ENCODE measurements at places on chromosomes 2 and 18.

DNA sequence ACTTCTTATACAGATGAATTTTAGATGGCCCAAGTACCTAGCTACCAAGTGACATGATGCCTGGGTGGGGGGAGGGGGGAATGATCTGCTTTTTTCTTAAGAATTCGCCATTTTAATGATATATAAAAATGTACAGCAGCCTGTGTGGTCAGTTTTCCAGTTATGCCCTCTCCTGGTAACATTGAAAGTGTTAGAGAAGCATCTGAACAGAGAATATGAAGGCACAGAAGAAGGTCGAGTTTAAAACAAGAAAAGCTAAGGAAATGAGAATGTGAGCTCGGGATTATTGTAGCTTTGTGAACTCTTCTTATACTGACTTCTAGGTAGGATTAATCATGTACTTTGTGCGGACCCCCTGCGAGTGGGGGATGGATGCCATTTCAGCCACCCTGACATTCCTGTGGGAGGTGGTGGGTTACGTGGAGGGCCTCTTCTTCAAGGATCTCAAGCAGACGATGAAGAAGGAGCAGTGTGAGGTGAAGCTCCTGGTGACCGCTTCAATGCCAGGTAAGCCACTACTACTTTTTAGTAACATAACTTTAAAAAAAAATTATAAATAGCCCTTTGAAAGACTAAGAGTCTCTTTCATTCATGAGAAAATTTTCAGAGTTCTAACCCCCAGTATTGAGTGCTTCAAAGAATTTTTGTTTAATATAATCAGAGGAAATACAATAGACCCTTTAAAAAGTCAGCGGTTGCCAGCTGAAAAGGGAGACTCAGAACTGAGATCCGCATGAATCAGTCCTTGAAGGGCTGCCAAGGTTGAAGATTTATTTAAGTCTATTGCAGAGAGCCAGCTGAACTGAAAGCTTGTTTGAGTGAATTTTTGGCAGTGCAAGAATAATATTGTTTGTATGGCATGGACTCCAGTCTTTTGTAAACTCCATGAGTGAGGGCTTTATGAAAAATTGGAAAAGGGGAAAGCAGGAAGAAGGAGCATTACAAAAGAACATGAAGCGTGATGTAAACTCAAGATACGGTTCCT lies 68.6 kb upstream of the RPE start:
- DNase-seq, result peak; percentile 12

GRCh38 chr2:208013285-208014178 lies 11.8 kb downstream of the PLEKHM3 start:
- DNase-seq, result no peak

- no peak for DNase-seq
Observed at GRCh38 chr2:166593403-166593802, 99.4 kb upstream of the SCN7A start.

GRCh38 chr2:9230051-9230802 lies 23.6 kb downstream of the ASAP2 start:
- DNase-seq, result no peak

GRCh38 chr2:22491442-22491841 lies 893.5 kb upstream of the KLHL29 start:
- DNase-seq, result no peak

GRCh38 chr2:59083075-59083828 lies 842.1 kb upstream of the FANCL start:
- no peak for DNase-seq

DNA sequence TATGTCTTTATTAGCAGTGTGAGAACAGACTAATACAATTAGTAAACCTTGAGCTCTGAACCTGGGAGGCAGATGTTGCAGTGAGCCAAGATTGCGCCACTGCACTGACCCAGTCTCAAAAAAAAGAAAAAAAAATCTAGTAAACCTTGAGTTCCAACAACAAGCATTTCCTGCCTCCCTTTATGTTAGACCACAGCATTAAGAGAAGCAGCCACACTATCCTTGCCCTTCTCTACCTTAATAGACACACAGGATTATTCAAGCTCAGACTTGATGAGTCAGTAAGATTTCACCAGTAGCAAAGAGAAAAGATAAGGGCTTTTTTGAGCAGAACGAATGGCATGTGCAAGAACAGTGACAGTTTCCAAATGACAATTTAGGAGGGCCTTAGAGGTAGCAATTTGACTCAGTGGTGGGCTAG lies 18.0 kb upstream of the GLS start:
- DNase-seq, result no peak

DNA sequence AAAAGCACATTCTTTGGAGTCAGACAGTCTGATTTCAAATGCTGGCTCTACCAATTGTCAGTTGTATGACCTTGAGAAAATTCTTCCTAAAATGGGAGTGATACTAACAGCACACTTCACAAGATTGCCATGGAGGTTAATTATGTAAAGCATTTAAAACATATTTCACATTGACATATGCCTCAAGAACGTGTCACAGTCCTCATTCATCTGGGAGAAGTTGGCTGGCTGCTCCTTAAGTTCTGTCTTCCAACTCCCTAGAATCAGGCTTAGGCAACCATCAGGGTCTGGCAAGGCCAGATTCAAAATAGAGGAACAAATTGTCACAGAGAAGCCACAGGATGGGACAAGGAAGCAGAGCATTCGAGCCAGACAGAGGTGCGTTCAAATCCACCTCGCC lies 228.0 kb upstream of the RND3 start:
- no peak for DNase-seq

DNA sequence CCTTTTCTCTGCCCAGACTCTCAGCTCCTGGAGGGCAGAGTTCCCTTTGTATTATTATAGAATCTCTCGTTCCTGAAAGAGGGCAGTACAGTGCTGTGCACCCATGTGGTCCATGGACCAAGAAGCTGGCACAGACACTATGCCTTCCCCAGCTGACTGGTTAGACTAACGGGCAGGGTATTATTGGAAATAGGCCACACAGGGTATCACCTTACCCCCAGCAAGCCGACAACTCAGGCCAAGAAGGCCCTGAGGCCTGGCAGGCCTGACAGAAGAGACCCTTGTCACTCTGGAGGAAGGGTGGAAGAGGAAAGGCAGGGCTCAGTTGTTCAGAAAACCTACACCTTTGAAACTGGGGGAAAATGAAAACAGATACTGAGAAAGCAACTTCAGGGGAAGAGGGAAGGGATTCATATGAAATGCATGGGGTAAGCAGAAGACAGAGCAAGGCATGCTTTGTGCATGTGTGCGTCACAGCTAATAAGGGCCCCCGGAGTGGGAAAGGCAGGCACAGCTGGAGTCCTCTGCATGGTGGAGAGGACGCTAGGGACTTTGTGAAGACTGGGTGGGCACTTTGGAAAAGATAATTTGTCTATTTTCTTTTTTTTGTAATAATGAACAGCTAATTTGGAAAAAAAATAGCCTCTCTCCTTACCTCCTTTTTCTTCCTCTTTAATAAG lies 476.8 kb upstream of the CELF4 start:
- DNase-seq, result no peak

- no peak for DNase-seq
Observed at GRCh38 chr2:236161082-236161462, 7.1 kb downstream of the GBX2 start.

DNA sequence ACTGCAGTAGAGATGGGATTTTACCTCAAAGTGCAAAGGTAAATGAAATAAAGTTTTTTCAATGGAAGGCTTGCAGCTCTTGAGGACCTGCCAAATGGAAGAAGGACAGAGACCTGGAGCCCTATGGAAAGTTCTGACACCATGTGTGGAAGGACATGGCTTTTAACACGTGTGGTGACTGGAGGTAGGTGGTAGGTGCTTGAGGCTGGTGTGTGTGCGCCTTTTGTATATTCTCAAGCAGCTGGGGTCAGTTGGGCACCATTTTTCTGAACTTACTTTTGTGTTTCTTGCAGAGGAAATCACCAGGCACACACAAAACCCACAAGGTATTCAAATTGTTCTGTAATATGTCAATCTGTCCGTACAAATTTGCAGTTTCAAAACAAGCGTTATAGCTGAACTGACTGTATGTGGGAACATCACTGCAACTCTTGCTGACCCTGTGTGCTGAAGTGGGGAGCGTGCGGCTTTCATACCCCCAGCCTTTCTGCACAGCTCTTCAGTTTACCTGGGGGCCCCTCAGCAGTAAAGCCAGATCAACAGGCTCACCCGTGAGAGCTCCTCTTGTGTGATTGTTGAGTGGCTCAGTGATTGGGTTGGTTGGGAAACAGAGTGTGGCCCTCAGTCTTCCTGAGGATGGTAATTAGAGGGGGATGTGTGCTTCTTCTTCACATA lies 363 bp downstream of the GREB1 start:
- no peak for DNase-seq
